ENCODE measurements at places on chromosomes 6 and 20.

GRCh38 chr6:144896289-144896688 is 611.2 kb downstream of the UTRN start:
- no peaks in the 10 kb centered on the region for H3K27me3 ChIP-seq
- H3K27ac ChIP-seq, result no peak overlapping the region
- H3K36me3 ChIP-seq, result no peaks in the 10 kb centered on the region
- H3K4me3 ChIP-seq, result no peak overlapping the region
- no peaks in the 10 kb centered on the region for H3K4me1 ChIP-seq
- no peak for DNase-seq

DNA sequence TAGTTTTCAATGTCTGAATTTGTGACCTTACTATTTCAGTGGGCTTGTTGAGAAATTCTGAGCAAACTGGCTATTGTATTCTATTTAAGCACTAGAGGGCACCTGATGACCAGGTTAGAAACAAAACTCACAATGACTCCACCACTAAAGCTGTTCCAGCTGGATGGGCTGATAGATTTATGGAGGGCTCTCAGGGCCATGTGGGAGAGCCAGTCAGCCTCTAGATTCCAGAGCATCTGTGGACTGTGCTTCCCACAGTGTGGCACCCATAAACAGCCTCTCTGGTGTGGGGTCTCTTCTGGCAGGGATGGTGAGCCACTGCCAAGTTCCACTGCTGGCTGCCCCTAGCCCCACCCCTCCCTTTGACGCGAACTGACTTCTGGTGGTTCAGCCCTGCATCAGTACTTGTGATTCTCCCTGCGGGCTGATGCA is 29.2 kb downstream of the C6orf58 start:
- no peaks in the 10 kb centered on the region for H3K4me1 ChIP-seq
- no peaks in the 10 kb centered on the region for H3K36me3 ChIP-seq
- H3K27me3 ChIP-seq, result no peaks in the 10 kb centered on the region
- no peak for DNase-seq

DNA sequence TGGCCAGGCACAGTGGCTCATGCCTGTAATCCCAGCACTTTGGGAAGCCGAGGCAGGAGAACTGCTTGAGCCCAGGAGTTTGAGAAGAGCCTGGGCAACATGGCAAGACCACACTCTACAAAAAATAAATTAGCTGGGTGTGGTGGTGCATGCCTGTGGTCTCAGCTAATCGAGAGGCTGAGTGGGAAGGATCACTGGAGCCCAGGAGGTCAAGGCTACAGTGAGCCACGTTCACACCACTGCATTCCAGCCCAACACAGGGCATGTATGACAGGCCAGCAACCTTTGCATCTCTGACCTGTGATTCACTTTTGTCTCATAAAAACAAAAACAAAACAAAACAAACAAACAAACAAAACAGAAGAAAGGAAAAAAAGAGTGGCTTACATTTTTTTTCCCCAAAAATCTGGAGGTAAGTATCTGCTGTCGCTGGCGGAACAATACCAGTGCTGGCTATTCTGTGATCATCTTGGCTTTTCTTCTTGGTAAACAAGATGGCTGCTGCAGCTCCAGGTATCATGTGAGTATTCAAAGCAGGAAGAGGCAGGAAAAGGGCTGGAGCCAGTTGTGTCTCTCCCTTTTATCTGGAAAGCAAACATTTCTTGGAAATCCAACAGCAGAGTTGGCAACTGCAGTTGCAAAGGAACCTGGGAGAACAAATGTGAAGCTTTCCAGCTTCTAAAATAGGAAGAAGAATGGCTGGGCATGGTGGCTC is 40.4 kb upstream of the ZMYND8 start:
- H3K4me3 ChIP-seq, result no peak overlapping the region
- no peak for DNase-seq
- H3K36me3 ChIP-seq, result no peaks in the 10 kb centered on the region
- no peaks in the 10 kb centered on the region for H3K27me3 ChIP-seq

DNA sequence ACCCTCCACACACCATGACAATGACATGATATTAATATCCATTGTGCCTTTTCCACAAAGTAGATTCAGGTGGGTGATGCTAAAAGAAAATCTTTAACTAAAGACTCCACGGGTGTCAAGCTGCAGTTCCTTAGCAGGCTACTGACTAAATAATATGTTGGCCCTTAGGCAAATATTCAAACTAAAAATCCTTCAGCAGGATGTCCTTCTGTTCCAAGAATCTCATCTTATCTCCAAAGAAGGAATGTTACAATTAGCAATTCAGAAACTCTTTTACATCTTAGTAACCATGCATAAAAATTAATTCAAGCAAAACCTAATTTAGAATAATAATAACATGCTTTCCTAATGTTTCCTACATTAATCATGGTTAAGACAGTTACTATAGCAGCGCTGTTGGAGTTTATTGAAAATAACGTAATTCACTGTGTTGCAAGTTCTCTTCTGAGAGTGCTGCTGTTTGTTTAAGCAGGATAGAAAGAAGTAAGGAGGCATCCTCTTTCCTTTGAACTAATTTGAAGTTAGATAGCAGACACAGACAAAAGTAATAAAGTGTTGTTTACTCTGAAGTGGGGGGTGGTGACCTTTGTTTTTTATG is 414.8 kb upstream of the CDH4 start:
- no peak for DNase-seq
- no peak overlapping the region for H3K27ac ChIP-seq
- no peaks in the 10 kb centered on the region for H3K4me1 ChIP-seq
- H3K4me3 ChIP-seq, result no peak overlapping the region
- no peaks in the 10 kb centered on the region for H3K27me3 ChIP-seq
- no peaks in the 10 kb centered on the region for H3K36me3 ChIP-seq

GRCh38 chr20:22080985-22081384 is 375.5 kb downstream of the PAX1 start:
- H3K36me3 ChIP-seq, result no peaks in the 10 kb centered on the region
- DNase-seq, result no peak
- no peak overlapping the region for H3K4me3 ChIP-seq
- H3K27me3 ChIP-seq, result no peaks in the 10 kb centered on the region
- no peak overlapping the region for H3K27ac ChIP-seq

DNA sequence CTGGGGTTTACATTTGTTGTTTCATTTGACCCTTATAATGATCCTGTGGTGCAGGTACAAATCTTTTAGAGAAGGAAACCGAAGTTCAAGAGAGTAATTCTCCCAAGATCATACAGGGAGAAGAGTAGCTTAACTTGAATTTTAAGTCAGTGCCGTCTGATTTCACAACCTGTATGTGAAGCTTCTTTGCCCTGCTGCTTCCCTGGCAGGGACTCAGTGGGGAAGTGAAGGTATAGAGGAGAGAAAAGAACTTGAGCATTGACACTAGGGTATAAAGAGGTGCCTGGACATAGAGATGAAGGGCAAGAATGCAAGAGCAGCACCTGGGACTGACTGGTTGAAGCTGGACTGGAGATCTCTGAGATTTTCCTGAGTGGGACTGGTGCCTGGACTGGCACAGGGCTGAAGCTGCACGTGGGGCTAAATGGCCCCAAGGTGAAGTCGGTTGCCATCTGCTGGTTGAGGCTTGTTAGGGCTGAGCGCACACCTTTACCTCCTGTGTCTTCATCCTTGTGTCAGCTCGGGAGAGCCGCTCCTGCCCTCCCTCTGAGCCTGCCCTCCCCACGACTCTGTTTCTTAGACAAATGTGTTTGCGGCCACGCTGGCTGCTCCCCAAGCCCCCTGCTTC is 41.8 kb downstream of the FARS2 start:
- H3K4me1 ChIP-seq, result peaks cover 14% of the 10 kb centered on the region
- DNase-seq, result peak; percentile 65
- no peaks in the 10 kb centered on the region for H3K36me3 ChIP-seq
- H3K27me3 ChIP-seq, result no peaks in the 10 kb centered on the region
- H3K27ac ChIP-seq, result no peak overlapping the region

DNA sequence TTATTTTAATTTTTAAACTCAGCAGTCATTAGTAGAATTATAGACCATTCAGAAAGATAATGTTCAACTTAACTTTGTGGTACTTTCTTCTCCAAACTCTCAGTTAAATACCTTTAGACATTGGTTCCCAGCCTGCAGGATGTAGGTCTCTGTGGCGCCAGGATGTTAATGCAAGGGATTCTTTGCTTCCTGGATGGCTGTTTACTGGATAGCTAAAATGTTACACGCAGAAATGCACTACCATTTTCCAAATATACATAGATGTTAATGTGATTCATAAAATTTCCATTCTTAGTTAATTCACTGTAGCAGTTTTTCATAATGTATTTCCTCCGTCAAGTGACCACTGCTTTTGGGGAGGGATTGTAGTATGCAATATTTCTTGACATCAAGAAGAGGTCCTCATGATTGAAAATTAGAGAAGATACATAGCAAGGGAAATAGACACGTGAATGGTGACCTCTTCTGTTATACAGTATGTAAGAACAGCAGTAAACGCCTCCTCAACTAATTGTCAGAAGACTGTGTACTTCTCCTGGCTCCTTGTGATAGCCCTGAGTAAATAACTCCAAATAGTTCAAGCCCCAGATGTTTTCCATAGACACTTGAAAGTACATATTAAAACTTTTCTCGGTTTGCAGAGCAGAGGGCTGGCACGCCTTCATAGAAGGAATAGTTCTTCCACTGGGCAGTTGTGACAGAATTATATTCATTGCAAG is 128.8 kb downstream of the LCA5 start:
- DNase-seq, result no peak
- no peaks in the 10 kb centered on the region for H3K27me3 ChIP-seq
- H3K4me1 ChIP-seq, result no peaks in the 10 kb centered on the region
- no peak overlapping the region for H3K27ac ChIP-seq

DNA sequence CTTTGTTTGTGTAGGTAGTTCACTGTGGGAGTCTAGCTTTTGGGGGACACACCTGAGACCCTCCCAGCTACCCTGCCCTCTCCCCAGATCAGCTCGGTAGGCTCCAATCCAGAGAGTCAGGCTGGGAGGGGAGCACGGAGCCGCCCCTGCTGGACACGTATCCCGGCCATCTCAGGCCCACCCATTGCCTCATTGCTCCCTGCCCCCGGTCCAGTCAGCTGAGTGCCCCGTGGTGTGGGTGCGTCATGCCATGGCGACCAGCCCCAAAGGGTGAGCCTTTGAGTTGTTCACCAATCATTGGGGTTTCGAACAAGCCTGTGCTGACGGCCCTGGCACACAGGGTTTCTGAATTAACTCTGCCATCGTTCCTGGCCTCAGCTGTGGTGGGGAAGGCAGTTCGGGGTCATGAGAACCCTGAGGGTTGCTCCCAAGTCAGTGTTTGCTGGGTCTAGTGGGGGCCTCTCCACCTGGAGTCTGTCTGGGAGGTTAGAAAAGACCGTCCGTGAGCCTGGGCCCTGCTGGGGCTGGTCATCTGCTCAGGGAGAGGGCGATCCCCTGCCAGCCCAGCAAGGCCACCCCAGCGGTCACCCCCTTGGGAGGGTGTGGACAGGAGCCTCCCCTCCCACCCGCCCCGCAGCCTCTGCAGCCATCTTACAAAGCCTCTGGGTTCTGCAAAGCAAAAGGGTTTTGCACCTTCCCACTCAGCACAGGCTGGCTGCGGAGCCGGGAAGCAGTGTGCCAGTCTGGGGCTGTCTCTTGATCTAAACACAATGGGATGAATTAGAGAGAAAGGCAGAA is 34.5 kb downstream of the NTSR1 start:
- no peaks in the 10 kb centered on the region for H3K27me3 ChIP-seq
- no peak for DNase-seq
- H3K27ac ChIP-seq, result no peak overlapping the region
- no peak overlapping the region for H3K4me3 ChIP-seq

GRCh38 chr6:113578691-113579090 is 278.5 kb upstream of the MARCKS start:
- H3K4me1 ChIP-seq, result no peaks in the 10 kb centered on the region
- H3K27me3 ChIP-seq, result no peaks in the 10 kb centered on the region
- H3K27ac ChIP-seq, result no peak overlapping the region
- no peaks in the 10 kb centered on the region for H3K36me3 ChIP-seq

DNA sequence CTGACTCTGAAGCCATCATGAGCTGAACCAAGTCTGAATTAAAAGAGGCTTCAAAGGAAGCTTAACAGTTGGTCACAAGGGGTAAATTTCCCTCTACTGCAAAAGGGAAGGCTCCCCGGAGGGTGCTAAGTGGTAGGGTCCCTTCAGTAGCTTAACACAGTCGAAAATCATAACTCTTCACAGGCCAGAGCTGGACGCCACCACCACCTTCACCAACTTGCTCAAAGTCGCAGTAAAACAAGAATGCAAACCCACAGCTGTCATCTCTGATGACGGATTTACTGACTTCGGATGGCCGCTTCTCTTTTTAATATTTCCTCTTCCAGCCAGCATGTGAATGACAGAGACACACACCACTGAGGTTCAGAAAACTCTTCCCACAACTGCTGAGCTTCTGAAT is 144.7 kb upstream of the FBXL4 start:
- no peaks in the 10 kb centered on the region for H3K4me1 ChIP-seq
- no peak for DNase-seq
- no peak overlapping the region for H3K4me3 ChIP-seq
- H3K36me3 ChIP-seq, result no peaks in the 10 kb centered on the region
- H3K27me3 ChIP-seq, result no peaks in the 10 kb centered on the region

- no peaks in the 10 kb centered on the region for H3K4me1 ChIP-seq
- no peak for DNase-seq
- no peak overlapping the region for H3K27ac ChIP-seq
- no peaks in the 10 kb centered on the region for H3K27me3 ChIP-seq
- no peak overlapping the region for H3K4me3 ChIP-seq
Measured at GRCh38 chr6:4571011-4571410, 205.2 kb upstream of the CDYL start.

DNA sequence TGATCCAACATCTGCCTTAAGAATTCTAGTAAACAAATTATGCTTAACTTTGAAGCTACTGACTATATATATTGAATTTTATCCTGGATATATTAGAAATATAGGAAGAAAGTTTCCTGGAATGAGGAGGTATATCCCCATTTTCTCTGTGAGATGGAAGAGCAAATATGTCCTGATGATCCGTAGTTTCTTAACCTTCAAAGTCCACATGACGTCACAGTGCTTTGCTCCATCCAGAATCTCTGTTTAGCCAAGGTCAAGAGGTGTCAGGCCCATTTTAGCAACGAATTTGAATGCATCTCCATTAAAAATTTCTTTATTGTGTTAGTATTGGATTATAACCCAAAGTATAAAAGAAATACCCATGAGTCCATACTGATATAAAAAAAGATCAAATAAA is 162.5 kb downstream of the PRL start:
- H3K36me3 ChIP-seq, result no peaks in the 10 kb centered on the region
- H3K27ac ChIP-seq, result no peak overlapping the region
- DNase-seq, result no peak
- no peaks in the 10 kb centered on the region for H3K27me3 ChIP-seq
- H3K4me1 ChIP-seq, result no peaks in the 10 kb centered on the region

Data from right lobe of liver (tissue), 6 donors.